ENCODE measurements at places on chromosomes 4 and X.

DNA sequence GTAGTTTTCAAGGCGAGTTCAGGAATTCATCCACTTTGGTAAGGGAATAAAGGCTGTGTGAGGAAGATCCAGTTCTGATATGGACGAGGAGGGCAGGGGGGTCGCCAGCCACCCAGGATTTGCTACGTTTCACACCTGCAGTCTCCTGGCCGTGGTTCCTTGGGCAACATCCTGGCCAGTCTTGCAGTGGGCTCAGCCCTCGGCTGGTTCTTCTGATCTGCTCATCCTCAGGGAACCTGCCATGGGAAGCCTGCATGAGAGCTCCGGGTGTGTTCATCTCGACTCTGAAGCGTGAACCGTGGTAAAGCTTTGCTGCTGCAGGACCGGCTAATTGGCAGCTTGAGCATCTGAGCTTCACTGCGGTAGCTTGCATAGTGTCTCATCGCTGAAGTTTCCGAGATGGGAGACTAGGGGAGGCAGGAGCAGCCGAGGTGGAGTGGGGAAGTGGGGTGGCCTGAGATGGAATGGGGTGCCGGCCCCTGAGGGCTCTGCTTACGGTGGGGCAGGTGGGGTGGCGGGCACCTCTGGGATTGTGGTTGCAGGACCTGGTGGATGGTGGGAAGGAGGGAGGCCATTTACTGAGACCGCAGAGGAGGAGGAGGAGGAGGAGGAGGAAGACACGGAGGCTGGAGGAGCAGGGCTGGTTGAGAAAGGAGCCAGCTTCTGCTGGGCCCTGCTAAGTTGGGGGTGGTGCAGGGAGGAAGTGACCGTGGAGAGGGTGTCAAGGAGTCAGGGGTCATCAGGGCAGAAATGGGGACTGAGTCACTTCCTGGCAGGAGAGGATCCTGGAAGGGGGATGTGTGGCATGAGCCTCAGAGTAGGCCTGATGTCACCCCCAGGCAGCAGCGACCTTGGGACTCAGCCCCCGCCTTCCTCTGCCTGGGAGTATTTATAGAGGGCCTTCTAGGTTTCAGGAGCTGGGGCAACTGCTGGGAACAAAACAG, 213.1 kb upstream of the PSAPL1 start:
- DNase-seq, result no peak

DNA sequence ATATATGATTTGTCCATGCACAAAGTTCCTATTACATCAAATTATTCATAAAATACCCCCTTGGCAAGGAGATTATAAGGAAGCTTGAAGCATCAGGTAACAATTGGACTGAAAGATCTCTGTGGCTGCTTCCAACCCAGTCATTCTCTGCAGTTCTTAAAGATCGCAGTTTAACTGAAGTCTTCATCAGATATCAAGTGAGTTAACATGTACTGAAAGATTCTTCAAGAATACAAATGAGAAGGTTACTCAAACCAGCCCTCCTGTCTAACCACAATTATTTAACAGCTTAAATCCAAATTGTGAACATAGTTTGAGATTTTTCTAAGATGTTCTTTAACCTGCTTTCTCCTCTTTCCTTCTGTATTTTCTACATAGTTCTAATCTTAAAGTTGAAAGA, 56.1 kb downstream of the SLC10A7 start:
- DNase-seq, result no peak

- no peak for DNase-seq
Measured at GRCh38 chr4:96598465-96598864, 758.6 kb downstream of the PDHA2 start.

- no peak for DNase-seq
Measured at GRCh38 chr4:152691761-152692160, 12.0 kb upstream of the TMEM154 start.

GRCh38 chrX:57915680-57916079, 5.4 kb upstream of the ZXDA start:
- DNase-seq, result no peak

DNA sequence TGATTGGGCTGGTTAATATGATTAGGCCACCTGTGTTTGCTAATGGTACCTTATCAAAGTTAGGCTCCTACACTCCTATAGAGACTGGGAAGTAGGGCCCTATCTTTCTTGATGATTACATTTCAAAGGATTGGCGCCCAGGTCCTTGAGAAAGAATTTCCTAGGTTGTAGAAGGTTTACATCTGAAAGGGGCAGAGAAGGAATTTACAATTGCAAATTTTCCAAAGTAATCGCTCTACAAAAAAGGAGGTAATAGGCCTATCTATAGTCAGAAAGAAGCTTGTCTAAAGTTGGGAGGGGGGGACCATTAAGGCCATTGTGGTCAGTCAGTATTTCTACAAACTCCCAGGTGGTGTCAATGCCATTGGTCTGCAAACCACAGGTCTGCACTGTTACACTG, 638.4 kb downstream of the IL1RAPL1 start:
- DNase-seq, result no peak

DNA sequence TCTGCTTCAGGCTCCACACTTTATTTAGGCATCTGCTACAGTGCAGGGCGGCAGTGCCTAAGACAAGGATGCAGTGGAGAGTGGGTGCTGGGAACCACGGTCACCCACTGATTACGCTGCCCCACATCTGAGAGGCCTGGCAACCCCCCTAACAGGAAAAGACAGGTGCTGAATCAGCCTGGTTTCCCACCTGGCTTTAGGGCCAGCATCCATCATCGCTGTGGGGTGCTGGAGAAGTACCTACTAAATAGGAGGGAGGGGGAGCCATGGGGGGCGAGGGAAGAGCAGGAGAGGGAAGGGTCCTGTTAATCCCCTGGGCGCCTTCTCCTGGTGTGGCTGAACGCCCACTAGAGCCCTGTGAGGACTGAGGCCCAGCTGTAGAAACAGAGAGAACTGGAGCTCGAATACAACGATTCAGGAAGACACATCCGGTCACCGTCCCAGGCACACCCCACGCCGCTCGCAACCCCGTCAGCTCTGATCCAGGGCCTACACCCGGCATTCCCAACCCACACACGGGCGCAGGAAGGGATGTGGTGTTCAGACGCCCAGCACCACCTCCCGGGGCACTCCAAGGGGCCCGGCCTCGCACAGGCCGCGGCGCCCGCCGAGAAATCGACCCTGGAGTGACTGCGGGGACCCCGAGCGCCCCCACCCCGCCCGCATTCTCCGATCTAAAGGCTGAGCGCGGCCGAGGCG, 554 bp downstream of the DCTD start:
- DNase-seq, result peak; percentile 8

GRCh38 chr4:125398263-125399002, 83.7 kb downstream of the FAT4 start:
- DNase-seq, result no peak

DNA sequence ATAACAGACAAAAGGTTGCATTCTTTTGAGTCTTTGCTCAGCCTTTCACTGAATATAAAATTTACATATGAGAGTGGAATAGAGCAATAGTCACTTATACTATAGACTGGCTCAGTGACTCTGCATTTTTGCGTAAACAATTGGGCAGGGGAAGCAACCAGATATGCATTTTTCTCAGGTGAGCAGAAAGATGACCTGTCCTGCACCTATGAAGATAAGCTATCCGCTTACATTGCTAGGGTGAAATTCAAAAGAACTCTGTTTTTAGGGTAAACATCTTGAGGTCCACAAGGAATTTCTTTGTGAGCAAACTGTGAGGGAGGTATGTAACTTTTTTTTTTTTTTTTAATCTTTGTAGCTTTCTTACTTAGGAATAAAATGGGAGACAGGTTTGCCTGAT, 602.4 kb upstream of the PRKX start:
- DNase-seq, result no peak

DNA sequence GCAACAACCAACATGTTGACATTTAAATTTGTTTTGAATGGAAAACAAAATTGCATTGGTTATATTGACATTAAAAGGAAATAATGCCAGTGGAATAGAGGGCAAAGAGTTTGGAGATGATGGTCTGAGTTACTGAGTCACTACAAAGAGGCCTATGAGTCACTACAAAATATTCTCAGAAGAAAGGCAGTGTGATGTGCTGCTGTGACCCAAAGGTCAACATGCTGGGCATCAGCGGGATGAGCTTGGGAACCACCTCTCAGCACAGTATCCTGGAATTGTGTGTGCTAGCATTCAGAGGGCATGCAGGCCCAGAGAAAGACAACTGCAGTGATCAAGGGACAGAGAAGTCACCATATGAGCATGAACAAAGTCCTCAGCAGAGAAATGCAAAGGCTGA, 2.8 kb downstream of the CMC4 start:
- DNase-seq, result no peak

DNA sequence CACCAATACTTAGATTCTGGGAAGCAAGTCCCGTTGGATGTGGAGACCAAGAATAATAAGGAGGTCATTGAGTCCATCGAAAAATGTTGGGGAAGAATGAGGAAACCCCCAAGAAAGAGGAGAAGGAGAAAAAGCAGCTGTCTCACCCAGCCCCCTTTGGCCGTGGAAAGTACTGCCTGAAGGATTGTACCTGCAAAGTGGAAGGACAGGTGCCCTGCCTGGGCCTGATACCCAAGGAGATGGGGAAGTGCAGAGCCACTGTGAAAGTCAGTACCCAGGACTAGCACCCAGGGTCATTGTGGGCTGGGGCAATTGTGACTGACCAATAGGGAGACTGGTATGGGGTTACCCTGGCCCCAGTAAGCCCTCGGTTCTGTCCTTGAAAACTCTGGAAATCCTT, 13.8 kb upstream of the CFAP299 start:
- DNase-seq, result no peak

DNA sequence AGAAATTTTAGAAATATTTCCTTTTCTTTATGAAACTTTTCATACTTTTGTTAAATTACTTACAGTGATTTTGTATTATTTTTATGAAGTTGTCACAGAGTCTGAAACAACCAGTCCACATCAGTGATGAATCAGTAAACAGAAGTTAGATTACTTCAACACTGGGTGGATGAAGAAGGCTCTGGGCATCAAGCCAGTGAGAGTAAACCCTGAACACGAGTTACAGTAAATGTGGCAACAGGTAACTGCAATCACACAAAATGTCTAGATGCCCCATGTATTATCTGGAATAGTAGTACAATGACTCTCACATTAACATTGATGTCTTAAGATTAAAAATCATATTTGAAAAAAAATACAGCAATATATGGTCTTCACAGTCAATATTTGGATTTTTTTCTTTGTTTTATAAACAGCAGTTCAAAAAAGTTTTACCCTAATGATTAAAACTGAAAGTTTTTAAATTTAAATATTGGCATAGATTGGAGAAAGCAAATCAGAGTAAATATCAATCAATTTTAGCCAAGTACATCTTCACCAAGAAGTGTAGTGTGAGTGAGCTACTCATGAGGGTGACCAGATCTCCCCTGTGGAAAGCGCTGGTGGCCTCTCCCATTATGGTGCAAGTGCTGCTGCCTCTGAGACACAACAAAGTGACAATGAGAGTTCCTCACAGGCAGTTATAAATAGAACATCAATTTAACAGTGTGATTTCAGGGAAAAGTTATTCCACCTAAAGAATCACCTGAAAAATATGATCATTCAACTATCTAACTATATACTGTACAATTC, 63.2 kb upstream of the UGT2B7 start:
- DNase-seq, result no peak

GRCh38 chr4:164485136-164485535, 268.8 kb upstream of the SMIM31 start:
- DNase-seq, result no peak

- DNase-seq, result no peak
Measured at GRCh38 chrX:45187731-45188130, 12.9 kb downstream of the DIPK2B start.

DNA sequence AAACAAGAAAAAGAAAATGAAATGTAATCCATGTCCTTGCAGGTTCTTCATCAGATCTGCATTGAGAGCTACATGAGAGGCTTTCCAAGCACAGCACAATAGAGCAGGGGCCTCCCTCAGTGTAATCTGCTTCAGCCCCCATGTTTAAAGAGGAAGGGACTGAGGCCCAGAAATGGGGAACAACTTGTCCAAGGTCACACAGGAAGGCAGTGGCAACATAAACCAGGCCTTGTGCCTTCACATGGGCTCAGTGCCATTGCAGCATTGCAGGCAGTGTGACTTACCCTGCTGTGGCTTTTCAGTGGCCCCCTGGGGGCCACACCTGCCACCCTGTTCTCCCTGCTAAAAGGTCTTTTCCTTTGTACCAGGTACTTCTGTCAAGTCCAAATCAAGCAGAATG, 20.9 kb upstream of the CD99L2 start:
- no peak for DNase-seq

DNA sequence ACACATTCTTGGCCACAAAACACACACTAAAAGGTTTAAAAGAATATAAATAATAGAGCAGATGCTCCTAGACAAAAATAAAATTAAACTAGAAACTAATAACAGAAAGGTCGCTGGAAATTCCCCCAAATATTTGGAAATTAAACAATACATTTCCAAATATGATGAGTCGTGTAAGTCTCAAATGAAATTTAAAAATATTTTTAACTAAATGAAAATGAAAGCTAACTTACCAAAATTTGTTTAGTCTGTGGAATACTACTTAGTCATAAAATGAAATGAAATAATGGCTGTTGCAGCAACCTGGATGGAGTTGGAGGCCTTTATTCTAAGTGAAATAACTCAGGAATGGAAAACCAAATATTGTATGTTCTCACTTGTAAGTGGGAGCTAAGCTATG, 20.6 kb upstream of the GUCY1A1 start:
- DNase-seq, result no peak
